ENCODE measurements at places on chromosomes 7 and 10.
A peak's percentile ranks its signal among the peaks of the same experiment; 100 is the strongest.

DNA sequence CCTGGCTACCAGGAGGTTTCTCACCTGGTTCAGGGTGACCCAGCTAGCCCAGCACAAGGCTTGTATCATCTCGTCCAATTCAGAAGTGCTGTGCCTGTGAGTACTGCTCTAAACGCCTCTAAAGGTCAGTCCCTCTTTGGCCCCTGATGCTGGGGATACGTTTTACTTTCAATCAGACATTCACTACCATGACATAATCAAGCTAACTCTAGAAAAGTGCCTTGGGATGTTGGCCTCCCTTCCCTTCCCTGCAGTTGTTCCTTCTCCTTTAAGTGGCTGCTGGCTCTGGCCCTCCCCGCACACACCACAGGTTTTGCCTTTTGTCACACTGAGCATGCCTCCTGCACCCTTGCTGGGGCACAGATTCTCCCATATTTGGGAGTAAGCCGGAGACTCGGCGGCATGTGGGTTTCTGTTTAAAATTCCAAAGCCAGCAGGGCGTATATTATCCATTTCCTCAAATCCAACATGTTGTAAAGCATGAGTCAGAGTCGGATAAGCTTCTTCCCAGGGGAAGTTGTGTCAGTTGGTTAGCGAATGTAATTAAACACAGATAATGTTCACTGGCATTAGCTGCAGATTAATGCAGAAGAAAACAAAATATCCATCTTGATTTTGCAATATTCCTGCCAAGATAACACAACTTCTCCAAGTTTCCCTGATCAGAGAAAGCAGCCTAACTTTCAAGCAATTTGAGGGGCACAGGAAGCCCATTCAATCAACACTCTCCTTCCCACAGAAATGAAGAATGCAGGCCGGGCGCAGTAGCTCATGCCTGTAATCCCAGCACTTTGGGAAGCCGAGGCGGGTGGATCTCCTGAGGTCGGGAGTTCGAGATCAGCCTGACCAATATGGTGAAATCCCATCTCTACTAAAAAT is 31.8 kb upstream of the VCL start:
- DNase-seq: peak; percentile 7

GRCh38 chr7:45268013-45268412 is 110.4 kb downstream of the RAMP3 start:
- DNase-seq: no peak

GRCh38 chr7:112970771-112971170 is 115.9 kb downstream of the GPR85 start:
- DNase-seq: no peak

GRCh38 chr10:124894569-124895215 is 47.2 kb upstream of the ZRANB1 start:
- no peak for DNase-seq

DNA sequence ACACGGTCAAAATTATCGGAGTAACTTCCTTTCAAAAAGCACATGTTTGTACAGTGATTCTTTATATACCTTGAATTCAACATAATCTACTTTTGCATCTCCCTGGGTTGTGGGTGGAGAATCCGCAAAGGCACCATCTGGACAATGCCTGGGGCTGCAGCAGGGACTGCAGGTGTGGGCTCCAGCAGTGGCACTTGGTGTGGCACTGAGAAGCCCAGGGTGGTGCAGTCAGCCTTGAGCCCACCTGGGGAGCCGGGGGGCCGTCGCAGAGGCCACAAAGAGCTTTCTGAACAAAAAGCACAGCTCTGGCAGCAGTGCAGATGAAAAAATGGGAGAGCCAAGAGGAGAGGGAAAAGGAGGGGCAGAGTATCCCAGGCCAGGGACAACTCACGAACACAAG is 22.2 kb downstream of the PARD3 start:
- no peak for DNase-seq

DNA sequence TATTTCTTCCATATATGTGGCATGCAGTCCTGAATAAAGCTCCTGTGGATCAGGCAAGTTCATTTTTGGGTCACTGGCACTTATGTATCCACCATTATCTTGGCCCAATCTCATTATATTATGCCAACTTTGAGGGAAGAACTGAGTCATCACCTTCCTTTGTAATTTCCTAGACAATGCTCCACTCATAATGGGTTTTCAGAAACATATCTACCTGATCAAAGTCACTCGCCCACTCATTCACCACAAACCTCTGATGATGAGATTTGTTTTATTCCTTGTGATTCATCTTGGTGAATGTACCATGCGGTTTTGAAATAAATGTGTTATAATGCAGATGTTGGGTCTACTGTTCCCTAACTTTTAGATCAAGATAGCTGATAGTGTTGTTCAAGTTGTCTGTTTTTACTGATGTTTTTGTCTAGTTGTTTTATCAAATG is 525.8 kb downstream of the KIF20B start:
- no peak for DNase-seq

DNA sequence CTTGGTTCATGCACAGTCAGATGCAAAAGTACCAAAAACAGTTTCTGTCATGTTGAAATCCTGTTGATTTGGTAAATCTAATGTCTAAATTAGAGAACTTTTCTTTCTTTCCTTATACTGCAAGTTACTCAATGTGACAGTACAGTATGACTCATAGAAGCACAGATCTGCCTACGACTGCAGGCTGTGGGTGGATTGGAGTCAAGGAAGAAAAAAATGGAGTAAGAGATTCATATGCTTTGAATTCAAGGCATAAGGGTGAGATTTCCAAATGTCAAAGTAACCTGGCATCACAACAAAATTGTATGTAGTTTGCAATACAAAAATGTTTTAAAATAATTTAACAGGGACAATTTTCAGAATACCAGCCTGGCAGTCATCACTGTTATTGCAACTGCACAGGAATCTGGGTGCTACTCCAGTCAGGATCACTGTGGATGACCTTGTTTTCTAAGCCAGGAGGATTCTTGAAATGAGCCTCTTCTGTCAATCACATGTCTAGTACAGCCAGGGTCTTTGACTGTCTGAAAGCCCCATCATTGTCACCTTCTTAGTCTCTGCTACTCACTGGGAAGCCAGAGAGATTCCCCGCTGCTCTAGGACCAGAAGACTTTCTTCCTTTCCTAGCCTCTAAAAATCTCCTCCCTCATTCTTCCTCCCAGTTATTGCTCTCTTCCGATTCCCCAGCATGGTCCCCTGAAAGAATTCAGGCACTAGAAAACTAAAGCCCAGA is 83.6 kb downstream of the CD36 start:
- peak; percentile 41 for DNase-seq

DNA sequence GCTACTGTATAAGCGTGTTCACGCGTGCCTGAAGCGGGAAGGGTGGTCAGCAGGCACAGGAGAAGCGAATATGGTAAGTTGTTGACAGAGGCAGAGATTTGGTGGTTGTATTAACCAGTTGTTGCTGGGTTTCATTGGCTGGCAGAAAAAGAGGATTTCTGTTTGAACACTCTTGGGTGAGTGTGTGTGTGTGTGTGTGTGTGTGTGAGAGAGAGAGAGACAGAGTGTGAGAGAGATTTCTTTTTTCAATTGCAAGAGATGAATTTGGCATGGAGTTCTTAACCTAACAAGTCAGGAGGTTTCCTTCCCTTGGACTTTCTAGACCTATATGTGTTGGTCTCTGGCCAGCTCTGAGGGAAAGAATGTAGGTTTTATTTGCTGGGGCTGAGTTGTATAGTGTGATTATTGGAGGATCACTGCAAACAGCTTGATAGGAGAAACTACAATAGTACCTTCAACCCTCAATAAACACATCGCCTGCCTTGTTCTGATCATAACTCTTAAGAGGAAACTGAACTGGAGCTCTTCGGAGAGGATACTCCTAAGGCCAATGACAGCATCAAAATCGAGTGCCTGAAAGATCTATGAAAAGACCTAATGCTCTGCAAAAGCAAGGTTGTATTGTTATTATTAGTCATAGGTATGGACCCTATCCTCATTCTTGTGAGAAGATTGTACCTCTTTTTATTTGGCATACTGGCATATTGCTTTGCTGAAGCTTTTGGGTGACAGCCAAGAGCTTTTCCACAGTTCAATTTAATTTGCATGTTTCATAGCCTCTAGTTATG is 1.2 kb downstream of the MCU start:
- no peak for DNase-seq

- DNase-seq: no peak
These were observed 11.7 kb upstream of the MTERF1 start for GRCh38 chr7:91892099-91892705.

GRCh38 chr7:44288811-44289340 is 36.5 kb downstream of the CAMK2B start:
- no peak for DNase-seq

DNA sequence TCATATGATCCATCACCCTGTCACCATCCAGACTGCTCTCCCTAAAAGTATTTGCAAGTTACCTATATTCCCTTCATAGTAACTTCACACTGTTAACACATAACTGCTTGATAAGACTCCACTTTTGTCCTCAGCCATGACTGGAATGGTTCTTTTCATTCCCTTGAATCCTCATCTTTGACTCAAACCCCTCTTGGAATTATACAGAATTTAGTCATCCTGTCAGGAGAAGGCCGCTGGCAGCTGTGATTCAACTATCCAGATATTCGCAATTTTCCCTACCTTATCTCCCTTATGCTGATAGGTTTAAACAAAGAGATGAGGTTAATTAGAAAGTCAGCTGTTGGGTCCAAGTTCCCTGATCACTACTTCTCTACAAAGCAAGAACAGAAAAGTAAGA is 143.0 kb upstream of the HPS1 start:
- DNase-seq: no peak

All from caudate nucleus (tissue), 63 donors.